ENCODE measurements at places on chromosomes 12 and 14.

- peak; percentile 50 for DNase-seq
Observed at GRCh38 chr14:104130974-104131651, 7.3 kb upstream of the KIF26A start.

DNA sequence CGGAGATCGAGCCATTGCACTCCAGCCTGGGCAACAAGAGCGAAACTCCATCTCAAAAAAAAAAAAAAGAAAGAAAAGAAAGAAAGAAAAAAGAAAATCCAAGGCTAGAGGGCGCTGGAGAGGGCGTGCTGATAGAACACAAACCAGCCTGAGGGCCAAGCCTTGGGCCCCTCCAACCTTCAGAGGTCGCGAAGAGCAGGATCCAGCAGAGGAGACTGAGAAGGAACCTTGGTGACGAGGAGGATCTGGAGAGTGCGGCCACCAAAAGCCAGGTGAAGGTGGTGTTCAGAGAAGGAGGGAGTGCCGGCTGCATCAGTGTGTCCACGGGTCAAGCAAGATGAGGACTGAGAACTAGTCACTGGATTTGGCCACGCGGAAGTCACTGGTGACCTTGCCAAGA is 4.1 kb upstream of the DYNC1H1 start:
- peak; percentile 64 for DNase-seq

DNA sequence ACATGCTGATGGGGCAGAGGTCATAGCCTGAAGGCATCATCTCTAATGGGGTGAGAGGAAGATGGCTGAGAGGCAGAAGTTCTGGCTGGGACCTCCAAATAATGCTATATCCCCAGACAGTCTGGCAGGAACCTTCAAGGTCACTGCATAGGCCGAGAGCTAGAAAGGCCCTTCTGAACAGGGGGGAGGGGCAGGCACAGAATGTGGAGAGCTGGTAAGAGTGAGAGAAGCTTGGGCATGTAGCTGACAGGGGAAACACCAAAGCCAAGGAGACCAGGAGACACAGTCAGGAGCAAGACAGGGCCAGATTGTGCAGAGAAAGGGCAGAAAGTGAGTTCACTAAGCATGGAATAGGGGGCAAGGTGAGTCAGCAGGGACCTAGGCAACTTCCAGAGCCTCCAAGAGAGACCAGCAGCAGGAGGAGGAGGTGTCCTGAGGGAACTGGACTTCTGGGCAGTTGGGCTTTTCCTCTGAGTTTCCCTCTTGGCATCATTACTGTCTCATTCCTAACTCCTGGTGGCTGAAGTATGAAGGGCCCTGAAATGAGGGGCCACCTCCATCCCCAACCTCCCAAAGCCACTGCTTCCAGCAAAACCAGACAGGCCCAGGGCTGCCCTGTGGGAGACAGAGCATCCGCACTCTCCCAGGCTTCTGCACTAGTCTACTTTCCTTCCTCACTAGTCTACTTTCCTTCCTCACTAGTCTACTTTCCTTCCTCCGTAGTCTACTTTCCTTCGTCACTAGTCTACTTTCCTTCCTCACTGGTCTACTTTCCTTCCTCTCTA is 17.1 kb downstream of the ANO2 start:
- DNase-seq = no peak

DNA sequence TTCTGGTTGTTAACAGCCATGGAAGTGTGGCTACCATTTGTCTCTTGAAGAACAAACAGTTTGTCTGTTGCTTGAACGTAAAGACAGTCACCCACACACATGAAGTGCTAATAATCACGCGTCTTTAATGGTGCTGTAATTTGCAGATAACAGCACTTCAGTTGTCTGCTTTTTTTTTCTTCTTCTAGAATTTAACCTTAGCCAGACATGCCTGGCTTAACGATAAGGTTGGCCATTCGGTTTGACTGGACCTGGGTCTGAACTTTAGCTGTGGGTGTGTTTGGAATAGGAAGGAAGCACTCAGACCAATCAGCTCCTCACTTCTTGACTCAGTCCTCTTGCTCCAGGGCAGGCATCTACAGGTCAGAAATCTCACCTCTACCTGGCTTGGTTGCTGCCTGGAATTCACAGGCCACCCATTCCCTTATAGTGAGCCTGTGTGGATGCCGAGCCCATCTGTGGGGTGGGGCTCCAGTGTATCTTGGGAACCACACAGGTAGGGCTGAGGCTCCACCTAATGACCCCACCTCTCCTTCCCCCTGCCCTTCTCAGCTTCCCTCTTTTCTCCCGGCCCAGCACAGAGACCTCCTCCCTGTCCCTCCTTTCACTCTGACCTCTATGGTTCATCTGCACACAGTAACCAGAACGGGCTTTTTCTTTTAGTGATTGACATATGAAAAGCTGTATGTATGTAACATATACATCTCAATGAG is 246.4 kb upstream of the PWP1 start:
- DNase-seq = no peak

- DNase-seq = peak; percentile 20
Observed at GRCh38 chr12:93060666-93061472, 131.8 kb upstream of the EEA1 start.

DNA sequence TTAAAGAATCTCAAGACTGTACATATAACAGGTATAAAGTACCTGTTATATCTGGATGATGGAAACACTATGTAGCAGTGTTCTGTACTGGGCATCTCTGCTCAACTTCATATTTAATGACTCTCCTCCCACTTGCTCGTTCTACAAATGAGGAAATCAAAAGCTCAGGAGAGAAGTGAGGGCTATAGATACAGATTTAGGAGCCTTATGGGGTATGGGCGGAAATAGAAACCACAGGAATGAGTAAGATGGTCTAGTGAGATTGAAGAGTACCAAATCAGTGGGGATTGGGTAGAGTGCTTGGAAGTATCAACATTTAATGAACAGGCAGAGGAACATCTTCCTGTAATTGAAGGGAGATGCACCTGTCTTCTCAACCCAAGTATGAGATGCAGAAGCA is 23.8 kb upstream of the POLR3B start:
- no peak for DNase-seq

DNA sequence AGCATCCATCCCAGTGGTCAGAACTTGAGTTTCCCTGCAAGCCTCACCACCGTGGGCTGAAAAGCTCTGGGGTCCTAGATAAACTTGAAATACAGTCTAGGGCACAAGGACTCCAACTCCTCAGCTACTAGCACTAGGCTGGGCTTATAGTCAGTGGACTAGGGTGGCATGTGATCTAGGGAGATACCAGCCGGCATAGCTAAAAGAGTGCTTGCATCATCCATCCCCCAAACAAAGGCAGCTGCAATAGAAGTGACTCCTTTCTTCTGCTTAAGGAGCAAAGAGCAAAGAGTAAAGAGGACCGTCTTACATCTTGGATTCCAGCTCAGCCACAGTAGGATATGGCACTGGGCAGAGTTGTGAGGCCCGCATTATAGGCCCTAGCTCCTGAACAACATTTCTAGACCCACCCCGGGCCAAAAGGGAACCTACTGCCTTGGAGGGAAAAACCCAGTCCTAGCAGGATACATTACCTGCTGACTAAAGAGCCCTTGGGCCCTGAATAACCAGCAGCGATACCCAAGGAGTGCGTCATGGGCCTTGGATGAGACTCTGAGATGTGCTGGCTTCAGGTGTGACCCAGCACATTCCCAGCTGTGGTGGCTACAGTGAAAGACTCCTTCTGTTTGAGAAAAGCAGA is 17.9 kb upstream of the SOS2 start:
- peak; percentile 36 for DNase-seq

- peak; percentile 50 for DNase-seq
Observed at GRCh38 chr12:9741726-9742125, 8.8 kb upstream of the CLECL1 start.

Data from OCI-M1 (cell line).